ENCODE measurements at places on chromosomes 6 and 20. TPM values are rescaled to one million over a fixed set of nuclear protein-coding genes. Genes with fewer than 3 reads are reported as not detected.

Gene C6orf15
- total RNA-seq, result not detected

- DNase-seq, result no peak
- H3K4me3 ChIP-seq, result no peak overlapping the region
- no peak overlapping the region for H3K27ac ChIP-seq
Measured at GRCh38 chr20:7232796-7233195, 465.3 kb downstream of the BMP2 start.

DNA sequence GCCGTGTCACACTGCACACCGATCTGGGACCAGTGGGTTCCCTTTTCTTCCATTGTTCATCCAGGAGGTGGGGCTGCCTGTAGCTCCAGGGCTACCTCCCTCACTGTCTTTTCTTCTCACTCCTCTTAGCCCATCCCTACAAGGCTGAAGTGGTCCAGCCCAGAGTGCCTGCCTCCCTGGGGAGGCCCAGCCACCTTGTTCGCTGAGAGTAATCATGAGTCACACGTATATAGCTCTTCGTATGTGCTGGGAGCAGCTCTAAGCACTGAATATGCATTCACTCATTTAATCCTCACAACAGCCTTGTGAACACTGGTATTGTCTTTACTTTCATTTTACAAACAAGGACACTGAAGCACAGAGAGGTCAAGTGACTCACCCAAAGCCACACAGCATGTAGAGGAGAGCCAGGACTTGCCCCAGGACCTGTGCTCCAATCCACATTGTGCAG is 14.7 kb upstream of the CCDC167 start:
- H3K27me3 ChIP-seq, result peaks cover 36% of the 10 kb centered on the region
- DNase-seq, result no peak
- H3K4me3 ChIP-seq, result no peak overlapping the region
- peaks cover 46% of the 10 kb centered on the region for H3K4me1 ChIP-seq
- no peak overlapping the region for H3K27ac ChIP-seq

DNA sequence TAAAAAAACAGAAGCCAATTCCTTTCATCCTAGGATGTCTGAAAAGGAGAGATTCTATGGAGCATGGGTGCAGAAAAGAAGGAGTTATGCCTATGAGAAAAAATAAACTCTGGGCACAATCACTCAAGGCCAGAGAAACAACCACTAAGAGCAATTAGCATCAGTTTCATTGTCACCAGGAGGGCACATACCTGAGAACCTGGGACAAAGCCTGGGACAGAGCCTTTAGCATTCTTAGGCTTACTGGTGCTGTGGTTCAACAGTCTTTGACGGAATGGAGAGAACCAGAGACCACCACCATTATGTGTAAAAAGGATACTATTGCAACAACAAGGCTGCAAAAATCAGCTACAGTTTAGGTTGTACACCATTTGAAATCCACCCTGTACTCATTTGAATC is 29.4 kb upstream of the BCKDHB start:
- H3K27me3 ChIP-seq, result no peaks in the 10 kb centered on the region
- no peak for DNase-seq
- H3K4me3 ChIP-seq, result no peak overlapping the region

- no peak overlapping the region for H3K27ac ChIP-seq
- no peaks in the 10 kb centered on the region for H3K4me1 ChIP-seq
- no peak for DNase-seq
Measured at GRCh38 chr6:36973647-36974046, 12.3 kb downstream of the MTCH1 start.

GRCh38 chr20:46034039-46034438 is 5.0 kb downstream of the SLC12A5 start:
- peaks cover 2% of the 10 kb centered on the region for H3K4me1 ChIP-seq
- peaks cover 99% of the 10 kb centered on the region for H3K27me3 ChIP-seq
- H3K36me3 ChIP-seq, result no peaks in the 10 kb centered on the region
- no peak overlapping the region for H3K27ac ChIP-seq
- DNase-seq, result no peak
- no peak overlapping the region for H3K4me3 ChIP-seq

Measured in mesothelial cell of epicardium (in vitro differentiated cells).